ENCODE measurements at places on chromosomes 11 and 22. TPM values are rescaled to one million over a fixed set of nuclear protein-coding genes. Genes with fewer than 3 reads are reported as not detected.
A peak's percentile ranks its signal among the peaks of the same experiment; 100 is the strongest.

DNA sequence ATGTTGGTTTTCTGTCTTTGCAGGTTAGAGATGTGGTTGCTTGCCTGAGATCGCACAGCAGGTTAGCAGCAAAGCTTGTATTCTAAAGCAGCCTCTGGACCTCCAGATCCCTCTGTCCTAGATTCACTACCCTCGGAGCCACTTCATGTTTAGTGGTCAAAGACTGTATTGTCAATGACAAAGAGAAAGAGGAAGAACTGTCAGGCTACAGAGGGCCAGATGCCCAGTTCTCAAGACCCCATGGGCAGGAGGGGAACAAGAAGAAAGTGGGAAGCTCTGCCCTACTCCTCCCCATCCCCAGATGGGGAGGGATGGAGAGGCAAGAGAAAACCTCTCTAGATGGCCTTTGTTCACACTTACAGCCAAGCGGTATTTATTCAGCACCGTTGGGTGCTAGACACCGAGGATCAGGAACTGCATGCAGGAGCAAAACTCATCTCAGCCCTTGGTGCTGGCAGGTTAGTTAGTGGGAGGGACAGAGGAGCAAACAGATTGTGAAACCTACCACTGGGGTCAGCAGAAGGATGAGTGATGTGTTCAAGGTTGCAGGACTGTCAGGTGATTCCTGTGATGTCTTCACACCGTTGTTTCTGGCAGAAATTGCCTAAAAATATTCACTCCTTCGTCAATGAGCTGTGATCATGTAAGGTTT, 38.3 kb upstream of the PTPRJ start:
- H3K36me3 ChIP-seq, result no peaks in the 10 kb centered on the region
- no peaks in the 10 kb centered on the region for H3K4me1 ChIP-seq
- no peak overlapping the region for H3K4me3 ChIP-seq

- no peak overlapping the region for H3K4me3 ChIP-seq
- no peaks in the 10 kb centered on the region for H3K4me1 ChIP-seq
- peak overlapping the region; percentile 74 for H3K27ac ChIP-seq
Observed at GRCh38 chr11:83007909-83008580, 63.7 kb downstream of the RAB30 start.

DNA sequence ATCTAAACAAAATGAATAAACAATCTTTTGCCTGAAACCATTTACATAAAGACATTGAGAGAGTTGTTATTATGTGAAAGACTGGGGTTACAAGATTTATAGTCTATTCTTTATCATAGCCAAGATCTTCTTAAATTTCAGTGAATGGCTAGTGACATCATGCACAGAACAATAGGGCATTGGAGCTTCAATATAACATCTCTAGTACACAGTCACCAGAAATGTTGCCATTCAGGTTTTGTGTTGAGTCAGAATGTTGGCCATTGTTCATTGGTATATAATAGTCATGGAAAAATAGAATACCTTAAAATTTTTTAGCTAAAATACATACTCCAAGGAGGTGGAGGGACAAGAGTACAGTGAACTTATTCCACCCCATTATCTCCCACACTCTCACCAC, 44.3 kb downstream of the SLC5A12 start:
- H3K36me3 ChIP-seq, result no peaks in the 10 kb centered on the region
- DNase-seq, result no peak
- no peaks in the 10 kb centered on the region for H3K4me1 ChIP-seq
- H3K27me3 ChIP-seq, result no peaks in the 10 kb centered on the region

DNA sequence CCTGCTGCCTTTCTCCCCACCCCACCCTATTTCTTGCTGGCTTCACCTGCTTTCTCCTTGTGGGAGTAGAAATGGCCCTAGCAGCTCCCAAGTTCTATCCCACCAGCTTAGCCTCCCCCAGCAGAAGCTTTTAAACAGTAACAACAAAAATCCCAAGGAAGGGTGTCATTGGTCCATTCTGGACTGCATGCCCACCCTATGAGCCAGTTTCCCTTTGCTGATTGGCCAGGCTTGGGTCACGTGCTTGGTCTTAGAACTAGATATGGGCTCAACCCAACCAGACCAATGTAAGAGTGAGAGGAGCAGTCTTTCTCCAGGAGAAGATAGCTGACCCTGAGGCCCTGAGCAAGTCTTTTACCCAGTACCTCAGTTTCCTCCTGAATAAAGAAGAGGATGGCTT, 2.3 kb downstream of the MTFP1 start:
- no peak overlapping the region for H3K4me3 ChIP-seq
- H3K27me3 ChIP-seq, result no peaks in the 10 kb centered on the region
- no peak for DNase-seq
- H3K27ac ChIP-seq, result no peak overlapping the region

MMP1 gene
- total RNA-seq, result not detected

DNA sequence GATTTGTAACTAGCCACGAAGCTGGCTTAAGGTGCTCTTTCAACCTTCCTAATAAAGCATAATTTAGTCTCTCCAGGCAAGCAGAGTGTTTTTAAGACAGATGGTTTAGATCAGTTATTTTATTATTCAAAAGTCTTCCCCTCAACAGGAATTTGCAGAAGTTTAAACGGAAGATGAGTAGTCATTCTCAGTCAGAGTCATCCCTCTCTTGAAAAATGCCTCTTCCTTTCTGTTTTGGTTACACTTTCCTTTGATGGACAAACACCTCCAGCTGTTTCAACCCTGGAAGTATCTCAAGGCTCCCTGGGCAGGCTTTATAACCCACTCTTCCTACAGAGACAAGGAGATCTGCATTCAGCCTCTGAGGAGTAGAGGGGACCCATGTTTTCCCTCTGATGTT, 60.3 kb upstream of the POU2AF2 start:
- DNase-seq, result no peak
- no peak overlapping the region for H3K4me3 ChIP-seq
- no peaks in the 10 kb centered on the region for H3K27me3 ChIP-seq
- H3K36me3 ChIP-seq, result no peaks in the 10 kb centered on the region

- no peak for DNase-seq
- H3K27ac ChIP-seq, result no peak overlapping the region
- no peaks in the 10 kb centered on the region for H3K4me1 ChIP-seq
Observed at GRCh38 chr22:32932176-32932575, 126.0 kb downstream of the SYN3 start.

SLC3A2 gene
- total RNA-seq, result 77.6 TPM

GRCh38 chr11:76159303-76159937, 46.9 kb downstream of the WNT11 start:
- H3K4me3 ChIP-seq, result no peak overlapping the region
- no peaks in the 10 kb centered on the region for H3K27me3 ChIP-seq
- DNase-seq, result no peak
- H3K27ac ChIP-seq, result no peak overlapping the region

SYNGR1 gene
- total RNA-seq, result 28.1 TPM

GRCh38 chr11:124900464-124900863, 2.8 kb upstream of the ROBO4 start:
- H3K4me1 ChIP-seq, result no peaks in the 10 kb centered on the region
- no peaks in the 10 kb centered on the region for H3K27me3 ChIP-seq
- H3K4me3 ChIP-seq, result no peak overlapping the region
- peak overlapping the region; percentile 61 for H3K27ac ChIP-seq

APOL3 gene
- total RNA-seq, result 108 TPM

DNA sequence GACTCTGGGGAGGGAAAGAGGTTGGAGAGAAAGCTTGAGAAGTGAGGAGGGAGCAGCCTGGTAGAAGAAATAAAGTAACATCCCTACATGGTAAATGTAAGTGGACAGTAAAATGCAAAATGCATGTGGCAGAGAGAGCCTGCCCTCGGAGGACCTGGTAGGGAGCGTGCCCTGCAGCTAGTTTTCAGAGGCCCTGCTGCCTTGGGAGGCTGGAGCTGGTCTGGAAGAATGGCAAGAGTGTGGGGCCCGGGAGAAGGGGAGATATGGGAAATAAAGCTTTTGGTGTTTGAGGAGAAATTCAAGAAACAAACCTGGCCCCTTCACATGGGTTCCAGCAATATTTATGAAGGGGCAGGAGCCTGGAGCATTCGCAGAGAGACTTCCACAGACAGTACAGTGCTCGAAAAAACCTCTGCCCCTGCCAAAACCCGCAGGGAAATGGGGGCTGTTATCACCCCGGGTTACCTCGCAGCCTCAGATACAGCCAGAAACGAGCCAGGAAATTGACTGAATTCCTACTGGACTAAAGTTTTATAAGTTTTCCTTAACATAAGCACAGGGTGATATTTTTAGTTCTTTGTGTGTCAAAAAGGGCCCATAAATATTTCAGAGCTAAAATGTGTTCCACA, 363.0 kb downstream of the TENM4 start:
- no peak overlapping the region for H3K4me3 ChIP-seq
- H3K4me1 ChIP-seq, result no peaks in the 10 kb centered on the region
- DNase-seq, result no peak
- H3K27ac ChIP-seq, result no peak overlapping the region
- H3K36me3 ChIP-seq, result no peaks in the 10 kb centered on the region
- no peaks in the 10 kb centered on the region for H3K27me3 ChIP-seq

DNA sequence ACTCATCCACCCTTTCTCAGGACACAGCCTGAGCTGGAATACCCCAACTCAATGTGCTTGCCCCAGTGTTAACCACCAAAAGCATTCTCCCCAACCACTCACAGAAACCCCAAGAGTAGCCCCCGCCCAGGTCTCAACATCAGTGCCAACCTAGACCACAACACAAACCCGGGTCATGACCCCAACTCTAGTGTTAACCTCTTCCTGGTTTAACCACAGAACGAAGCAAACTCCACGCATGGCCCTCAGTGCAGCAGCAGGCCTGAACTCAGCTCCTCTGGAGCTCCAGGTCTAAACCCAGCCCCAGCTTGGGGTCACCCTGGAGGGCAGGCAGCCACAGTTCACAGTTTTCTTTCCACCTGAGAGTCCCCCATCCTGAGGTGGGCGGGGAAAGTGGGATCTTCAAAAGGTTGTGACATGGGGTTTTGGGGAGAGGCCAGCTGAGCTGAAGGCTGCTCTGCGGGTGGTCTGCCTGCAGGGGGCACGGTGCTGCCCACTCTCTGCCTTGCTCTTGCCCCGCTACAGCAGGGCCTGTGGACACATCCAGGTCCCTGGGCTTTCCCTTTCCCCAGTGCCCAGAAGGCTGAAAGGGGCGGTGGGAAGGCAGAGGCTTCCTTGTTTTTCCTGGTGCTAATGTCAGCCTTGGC, 37.9 kb downstream of the NECTIN1 start:
- DNase-seq, result no peak
- H3K27ac ChIP-seq, result no peak overlapping the region
- no peaks in the 10 kb centered on the region for H3K36me3 ChIP-seq
- no peaks in the 10 kb centered on the region for H3K27me3 ChIP-seq
- no peaks in the 10 kb centered on the region for H3K4me1 ChIP-seq

GRCh38 chr11:40445391-40445790, 1014.1 kb downstream of the LRRC4C start:
- DNase-seq, result no peak
- H3K4me1 ChIP-seq, result no peaks in the 10 kb centered on the region
- no peak overlapping the region for H3K4me3 ChIP-seq
- H3K36me3 ChIP-seq, result no peaks in the 10 kb centered on the region
- no peaks in the 10 kb centered on the region for H3K27me3 ChIP-seq
- H3K27ac ChIP-seq, result no peak overlapping the region

- no peaks in the 10 kb centered on the region for H3K36me3 ChIP-seq
- DNase-seq, result no peak
- H3K27ac ChIP-seq, result no peak overlapping the region
Observed at GRCh38 chr11:5348551-5349194, 2.6 kb upstream of the OR51B6 start.

HDAC10 gene
- total RNA-seq, result 40.5 TPM

DNA sequence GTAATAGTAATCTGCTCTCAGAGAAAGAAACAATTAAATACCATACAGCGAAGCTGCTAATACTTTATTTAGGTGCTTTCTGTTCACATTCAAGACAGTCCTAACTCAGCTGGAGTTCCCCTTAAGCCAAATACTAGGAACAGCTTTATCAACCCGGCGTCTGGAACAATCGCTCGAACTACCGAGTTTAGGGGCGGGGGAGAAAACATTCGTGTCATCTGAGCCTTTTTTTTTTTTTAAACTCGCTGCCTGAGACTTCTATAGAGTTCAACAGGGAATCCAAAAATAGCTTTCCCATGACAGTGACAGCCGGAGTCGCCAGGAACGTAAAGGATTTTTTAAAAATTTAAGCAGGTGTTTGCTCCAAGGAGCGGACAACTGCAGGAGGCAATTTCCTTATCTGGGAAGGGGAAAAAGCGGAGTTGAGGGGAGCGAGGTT, 852 bp downstream of the TRAF6 start:
- H3K27me3 ChIP-seq, result no peaks in the 10 kb centered on the region
- DNase-seq, result no peak
- H3K36me3 ChIP-seq, result no peaks in the 10 kb centered on the region
- no peaks in the 10 kb centered on the region for H3K4me1 ChIP-seq
- peak overlapping the region; percentile 85 for H3K4me3 ChIP-seq

DNA sequence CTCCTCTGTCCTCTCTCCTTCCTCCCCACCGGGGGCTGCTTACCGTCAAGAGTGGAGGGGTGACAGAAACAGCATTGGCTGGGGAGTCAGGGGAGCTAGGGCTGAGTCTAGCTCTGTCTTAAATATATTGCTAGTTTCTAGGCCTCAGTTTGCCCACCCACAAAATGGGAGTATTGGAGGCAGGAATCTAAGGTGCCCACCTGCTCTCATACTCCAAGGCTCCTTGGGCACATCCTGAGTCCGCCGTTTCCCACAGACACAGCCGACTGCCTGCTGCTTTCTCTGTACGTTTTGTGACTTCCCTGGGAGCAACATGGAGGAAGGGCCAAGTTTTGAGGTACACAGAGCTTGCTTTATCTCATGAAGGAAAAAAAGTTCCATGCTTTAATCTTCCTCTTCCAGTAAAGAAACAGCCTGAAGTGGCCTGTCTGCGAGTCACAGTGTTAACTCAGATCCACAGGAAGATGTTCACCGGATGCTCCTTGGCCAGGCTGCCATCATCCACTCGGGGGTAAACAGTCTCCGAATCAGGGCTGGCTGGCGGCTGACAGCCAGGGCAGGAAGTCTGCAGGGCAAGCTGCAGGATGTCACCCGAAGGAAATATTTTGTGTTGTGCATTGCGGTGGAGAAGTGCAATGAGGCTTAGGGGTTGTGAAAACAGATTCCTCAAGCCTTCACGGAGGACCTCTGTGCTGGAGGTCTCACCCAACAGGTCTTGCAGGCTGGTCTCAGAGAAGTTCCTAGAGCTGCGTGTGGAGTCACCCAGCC, 11.0 kb upstream of the CERK start:
- H3K4me1 ChIP-seq, result peaks cover 6% of the 10 kb centered on the region
- H3K27ac ChIP-seq, result no peak overlapping the region
- H3K27me3 ChIP-seq, result no peaks in the 10 kb centered on the region
- DNase-seq, result no peak
- H3K36me3 ChIP-seq, result no peaks in the 10 kb centered on the region

Measured in uterus (tissue), 4 donors.